Mammary microvascular endothelial cell (primary cell): ENCODE measurements at places on chromosomes 5 and 9. TPM values are rescaled to one million over a fixed set of nuclear protein-coding genes. Genes with fewer than 3 reads are reported as not detected.

Gene OLFML2A
- 0.54 and 1.5 TPM in 2 replicates for total RNA-seq

Gene GAPVD1
- 30.6 and 31.1 TPM in 2 replicates for total RNA-seq

Gene SPINK6
- total RNA-seq = not detected in 2 replicates

Gene TLR4
- total RNA-seq = 134 and 147 TPM in 2 replicates

Gene NMUR2
- total RNA-seq = not detected in 2 replicates
